ENCODE measurements at places on chromosomes 7 and 10.

- no peak for DNase-seq
Measured at GRCh38 chr7:17991866-17992648, 35.6 kb downstream of the PRPS1L1 start.

DNA sequence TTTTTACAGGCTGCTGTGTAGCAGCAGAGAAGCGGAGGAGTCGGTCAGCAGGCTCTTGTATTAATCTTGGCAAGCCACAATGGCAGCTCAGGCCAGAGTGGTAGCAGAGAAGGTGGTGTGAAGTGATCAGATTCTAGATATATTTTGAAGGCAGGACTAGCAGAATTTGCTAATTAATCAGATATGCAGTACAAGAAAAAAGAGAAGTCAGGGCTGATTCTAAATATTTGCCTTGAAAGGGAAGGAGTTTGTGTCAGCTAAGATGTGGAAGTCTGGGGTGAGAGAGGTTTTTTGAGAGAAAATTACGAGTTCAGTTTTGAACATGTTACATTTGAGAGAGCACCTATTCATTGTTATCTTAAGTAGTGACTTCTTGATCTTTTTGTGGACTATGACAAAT, 176.3 kb downstream of the WNT2 start:
- no peak for DNase-seq

- no peak for DNase-seq
Measured at GRCh38 chr10:69577268-69578232, 4.3 kb upstream of the NEUROG3 start.

GRCh38 chr7:38070718-38071117, 107.3 kb upstream of the STARD3NL start:
- no peak for DNase-seq

GRCh38 chr7:141076377-141076776, 2.5 kb downstream of the TMEM178B start:
- no peak for DNase-seq

GRCh38 chr10:11245510-11245909, 227.8 kb downstream of the CELF2 start:
- no peak for DNase-seq

DNA sequence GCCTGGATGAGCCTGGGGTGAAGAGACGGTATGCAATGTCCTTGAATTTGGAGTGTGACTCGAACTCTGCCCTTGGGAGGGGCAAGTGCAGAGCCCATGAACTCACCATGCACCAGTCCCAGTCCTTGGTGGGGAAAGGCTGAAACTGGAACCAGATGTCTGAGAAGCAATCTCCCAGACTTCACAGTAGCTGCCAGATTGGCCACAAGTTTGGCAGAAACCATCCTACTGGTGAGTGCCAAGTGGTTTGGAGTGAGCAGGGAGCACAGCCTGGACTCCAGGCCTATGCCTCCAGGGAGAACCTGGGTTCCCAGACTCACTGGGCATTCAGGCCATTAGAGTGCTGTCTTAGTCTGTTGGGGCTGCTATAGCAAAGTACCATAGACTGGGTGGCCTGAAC, 99.6 kb upstream of the LYZL1 start:
- DNase-seq: no peak

DNA sequence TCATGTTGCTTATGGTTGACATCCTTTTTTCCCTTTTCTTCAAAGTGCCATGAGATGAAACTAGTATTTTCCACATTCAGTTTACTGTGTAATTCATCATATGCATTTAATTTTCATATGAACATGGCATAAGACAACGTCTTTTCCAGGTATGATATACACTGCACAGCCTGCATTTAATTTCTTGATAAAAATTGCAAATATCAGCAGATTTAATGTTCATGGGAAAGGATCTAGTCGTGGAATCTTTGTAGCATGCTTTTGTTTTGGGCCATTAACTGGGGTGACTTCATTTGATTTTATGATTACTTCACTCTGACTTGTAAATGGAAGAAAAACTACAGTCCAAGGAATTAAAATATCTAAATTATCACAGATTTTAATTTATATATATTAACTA, 837.3 kb downstream of the IPMK start:
- DNase-seq: no peak

GRCh38 chr10:117005527-117006055, 604 bp upstream of the SHTN1 start:
- DNase-seq: no peak

DNA sequence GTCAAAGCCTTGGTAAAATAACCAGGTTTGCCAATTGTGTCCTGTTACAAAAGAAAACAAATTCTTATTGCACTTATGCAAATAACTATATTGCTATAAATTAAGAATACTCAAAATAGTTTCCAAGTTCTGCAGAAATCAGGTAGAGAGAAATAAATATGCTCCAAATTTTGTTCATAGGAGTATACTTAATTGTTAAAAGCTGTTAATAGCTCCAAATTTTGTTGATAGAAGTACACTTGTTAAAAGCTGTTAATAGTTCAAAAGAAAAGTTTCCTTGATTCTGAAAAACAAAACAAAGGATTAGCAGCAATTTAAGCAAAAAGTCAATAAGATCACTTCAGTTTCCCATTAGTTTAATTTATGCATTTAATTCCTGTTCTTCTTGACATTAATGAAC, 46.4 kb upstream of the ZNF138 start:
- DNase-seq: no peak

GRCh38 chr10:2300231-2300630, 562.9 kb upstream of the ADARB2 start:
- no peak for DNase-seq

DNA sequence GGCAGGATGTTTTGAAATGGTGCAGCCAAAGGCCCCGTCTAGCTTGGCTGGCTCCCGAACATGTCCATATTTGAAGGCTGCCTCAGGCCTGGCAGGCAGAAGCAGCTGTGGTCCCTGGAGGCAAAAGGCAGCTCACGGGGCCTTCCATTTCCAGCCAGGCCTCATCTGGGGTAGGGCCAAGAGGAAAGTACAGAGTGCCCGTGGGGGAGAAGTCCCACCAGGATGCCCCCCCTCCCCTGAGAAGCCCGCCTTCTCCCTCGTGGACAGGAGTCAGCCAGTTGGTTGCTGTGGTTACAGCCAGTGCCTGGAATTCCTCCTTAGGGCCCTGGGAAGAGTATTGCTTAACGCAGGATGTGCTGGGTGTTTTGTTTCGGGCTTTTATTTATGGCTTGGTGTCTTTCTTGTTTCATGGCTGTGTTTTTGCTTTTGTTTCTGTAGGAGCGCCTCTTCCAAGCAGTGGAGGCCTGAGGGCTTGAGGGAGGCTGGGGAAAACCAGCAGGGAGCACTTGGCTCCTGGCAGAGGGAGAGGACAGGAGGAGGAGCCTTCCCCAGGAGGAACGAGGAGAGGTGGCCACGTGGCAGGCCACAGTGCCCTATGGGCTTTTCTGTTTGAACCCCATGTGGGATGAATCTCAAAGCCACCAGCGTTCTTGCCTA, 45.4 kb downstream of the CHST3 start:
- no peak for DNase-seq

GRCh38 chr7:37531225-37531624, 82.6 kb upstream of the ELMO1 start:
- no peak for DNase-seq

DNA sequence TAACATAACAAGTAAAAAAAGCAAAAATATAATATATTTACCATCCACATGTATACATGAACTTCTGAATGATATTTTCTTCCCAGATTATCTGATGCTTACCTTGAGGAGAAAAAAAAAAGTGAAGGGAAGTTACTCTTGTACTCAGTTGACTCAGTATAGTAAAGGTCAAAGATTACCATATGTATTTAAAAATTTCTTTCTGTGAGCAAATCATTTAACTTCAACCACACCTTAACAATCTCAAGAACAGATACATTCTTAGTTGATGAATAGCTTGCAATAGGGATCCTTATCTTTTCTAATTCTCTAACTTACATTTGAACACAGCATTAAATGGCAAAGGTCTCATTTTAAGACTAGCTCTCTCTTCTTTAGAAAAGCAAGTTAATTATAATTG, 29.8 kb downstream of the PRR15 start:
- DNase-seq: no peak

- no peak for DNase-seq
Measured at GRCh38 chr10:104415526-104416165, 62.0 kb downstream of the CFAP58 start.

- no peak for DNase-seq
Measured at GRCh38 chr7:157120181-157120580, 18.5 kb upstream of the UBE3C start.

DNA sequence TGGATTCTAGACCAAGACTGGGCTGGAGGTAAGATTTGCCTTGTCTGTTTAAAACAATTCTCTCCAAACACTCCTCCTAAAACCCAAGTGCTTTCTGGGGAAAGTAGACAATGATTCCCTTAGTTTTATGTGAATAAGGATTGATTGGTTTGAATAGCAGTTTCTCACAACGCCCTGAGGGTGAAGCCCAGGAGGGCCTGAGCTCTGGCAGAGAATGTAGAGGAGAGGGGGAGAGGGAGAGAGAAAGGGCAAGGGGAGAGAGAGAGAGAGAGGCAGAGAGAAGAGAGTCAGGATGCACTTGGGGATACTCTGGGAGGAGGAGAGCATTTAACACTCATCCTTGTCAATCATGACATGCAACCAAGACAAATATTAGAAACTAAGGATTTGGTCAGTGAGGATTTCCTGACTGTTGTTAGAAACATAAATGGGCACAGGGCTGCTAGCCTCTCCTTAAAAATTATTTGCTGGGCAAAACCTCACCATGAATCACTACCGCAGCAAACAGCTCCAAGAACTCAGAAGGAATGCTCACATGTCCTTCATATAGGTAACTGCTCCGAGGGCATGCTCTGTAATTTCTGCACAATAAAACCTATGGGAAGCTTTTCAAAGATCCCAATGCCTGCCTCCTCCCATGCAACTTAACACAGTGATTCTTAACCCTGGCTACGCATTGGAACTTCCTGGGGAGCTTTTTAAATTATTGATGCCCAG, 55.2 kb upstream of the RAPGEF5 start:
- DNase-seq: no peak

DNA sequence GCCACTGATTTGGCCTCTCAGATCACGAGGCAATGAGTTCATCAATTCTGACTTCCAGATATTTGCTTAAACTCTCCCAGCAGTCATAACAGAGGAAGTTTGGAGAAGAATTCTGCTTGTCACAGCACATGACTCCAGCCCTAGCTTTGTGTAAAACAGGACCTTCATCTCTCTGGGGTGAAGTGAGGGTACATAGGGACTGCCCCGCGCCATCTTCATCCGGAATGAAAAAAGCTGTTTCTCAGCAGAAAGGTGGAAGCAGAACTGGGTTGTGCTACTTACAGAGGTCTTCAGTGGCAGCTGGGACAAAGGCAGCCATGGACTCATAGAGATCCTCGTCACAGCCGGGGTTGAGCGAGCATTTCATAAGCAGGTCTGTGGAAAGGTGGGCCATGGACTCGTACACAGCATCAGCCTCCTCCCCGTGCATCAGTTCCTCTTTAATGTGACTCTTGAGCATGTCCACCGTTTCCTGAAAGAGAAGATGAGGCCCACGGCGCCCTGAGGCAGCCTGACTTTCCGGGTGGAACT, 58.4 kb upstream of the TM9SF3 start:
- no peak for DNase-seq

DNA sequence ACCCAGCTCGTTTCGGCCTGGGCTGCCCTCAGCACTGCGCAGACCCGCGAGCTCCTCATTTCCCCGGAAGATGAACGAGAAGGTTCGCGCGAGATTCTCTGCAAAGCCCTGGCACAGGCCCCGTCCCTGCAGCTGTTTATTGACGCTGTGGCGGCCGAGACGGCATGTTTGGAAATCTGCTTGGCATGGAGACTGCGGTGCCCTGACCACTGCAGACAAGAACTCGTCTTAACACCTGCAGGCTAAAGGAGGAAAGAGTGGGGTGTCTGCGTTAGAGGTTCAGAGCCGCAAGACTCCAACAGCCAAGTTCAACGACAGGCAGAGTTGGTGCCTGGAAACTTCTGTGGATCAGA, 125.6 kb downstream of the DNAJB6 start:
- DNase-seq: no peak

- DNase-seq: no peak
Measured at GRCh38 chr10:113982296-113982695, 61.4 kb upstream of the ADRB1 start.

DNA sequence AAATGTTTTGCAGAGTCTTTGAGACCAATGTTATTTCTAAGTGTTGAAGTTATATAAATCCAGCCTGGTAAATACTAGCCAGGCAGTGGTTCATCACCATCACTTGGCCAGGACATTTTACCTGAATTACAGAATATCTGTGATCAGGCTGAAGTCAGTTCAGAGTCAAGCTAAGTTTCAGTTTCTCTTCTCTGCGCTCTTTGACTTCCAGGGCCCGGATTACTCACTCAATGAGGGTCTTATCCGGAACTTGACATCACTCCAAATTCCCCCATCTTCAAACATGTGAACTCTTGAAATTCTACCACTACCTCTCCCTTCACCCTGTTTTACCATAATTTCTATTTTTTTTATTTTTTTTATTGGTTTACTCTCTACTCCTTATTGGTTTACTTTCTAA, 36.6 kb upstream of the CCAR1 start:
- no peak for DNase-seq

DNA sequence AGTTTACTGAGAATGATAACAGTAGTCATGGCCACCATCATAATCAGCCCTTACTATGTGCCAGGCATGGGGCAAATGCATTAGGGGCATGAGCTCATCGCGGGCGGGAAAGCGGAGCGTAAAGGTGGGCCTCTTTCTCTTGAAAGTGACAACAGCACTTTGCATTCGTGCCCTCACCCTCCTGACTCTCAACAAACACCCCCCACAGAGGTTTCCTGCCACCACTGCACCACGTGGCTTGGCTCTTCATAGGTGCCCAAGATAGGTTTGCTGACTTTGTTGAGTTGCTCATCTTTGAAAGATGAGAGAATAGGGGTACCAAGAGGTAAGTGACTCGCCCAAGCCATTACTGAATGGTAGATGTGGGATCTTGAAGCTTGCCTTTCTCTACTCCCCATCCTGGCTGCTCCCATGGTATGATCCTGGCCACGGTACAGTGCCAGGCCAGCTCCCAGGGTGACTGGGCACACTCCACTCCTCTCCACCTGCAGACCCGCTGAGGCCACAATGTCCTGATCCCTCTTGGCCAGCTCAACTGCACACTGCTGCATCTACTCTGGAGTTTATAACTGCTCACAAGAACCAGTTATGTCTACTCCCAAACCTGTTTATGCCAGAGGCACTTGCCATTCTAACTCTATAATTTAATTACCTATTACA, 26.0 kb downstream of the SLIT1 start:
- no peak for DNase-seq

DNA sequence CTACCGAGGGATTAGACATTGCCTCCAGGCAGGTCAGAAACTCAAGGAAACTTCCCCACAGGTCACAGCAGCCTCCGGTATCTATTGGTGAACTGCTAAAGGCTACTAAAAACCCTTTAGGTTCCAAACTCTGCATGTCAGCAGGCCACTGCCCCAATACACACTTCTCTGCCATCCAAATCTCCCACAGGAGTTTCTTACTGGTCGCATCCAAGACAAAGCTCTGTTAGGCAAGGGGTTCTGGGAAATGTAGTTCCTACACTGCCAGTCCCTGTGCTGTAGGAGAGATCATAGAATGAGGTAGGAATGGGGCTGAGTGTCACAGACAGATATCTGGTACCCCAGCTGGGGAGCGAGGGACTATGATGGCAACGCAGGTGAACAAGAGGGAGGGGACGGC, 757.0 kb upstream of the C7orf33 start:
- no peak for DNase-seq
